ENCODE measurements at places on chromosomes 7 and 10.

DNA sequence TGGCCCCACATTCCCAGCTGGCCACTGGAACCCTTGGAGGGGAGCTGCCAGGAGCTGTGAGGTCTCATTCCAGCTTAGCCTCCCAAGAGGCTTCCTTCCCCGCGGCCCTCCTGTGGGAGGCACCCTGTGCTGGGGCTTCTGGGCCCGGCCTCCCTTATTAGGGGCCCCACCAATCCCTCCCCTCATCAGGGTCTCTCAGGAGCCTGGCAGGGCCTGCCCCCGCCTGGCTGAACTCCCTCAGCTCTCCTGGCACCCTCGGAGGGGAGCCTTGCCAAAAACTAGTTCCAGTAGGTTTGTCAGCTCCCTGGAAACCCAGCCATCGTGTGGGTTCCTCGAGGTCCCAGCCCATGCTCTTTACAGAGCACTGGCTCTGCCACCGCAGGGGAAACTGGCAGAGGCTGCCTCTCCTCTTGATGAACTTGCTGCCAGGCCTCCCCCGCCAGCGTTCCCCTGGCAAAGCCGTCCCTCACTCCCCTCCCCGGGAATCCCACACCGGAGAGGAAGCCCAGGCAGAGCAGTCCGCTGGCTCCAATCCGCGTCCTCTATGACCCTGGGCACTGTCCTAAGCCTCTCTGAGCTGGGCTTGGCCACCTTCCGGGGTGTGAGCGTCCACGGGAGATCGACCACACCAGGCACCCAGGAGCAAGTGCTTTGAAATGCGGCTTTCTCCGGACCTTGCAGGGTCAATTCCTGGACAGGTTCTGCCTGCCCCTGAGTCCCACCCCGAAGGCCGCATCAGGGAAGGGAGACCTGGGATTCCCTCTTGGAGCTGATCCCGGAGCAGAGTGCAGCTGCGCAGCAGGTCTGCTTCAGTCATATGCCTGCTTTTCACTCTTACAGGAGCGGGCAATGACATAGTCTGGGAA is 139.8 kb downstream of the ARHGAP22 start:
- peaks cover 76% of the 10 kb centered on the region for H3K4me1 ChIP-seq
- peaks cover 22% of the 10 kb centered on the region for H3K36me3 ChIP-seq
- H3K4me3 ChIP-seq, result no peak overlapping the region
- H3K27me3 ChIP-seq, result no peaks in the 10 kb centered on the region
- no peak for DNase-seq

DNA sequence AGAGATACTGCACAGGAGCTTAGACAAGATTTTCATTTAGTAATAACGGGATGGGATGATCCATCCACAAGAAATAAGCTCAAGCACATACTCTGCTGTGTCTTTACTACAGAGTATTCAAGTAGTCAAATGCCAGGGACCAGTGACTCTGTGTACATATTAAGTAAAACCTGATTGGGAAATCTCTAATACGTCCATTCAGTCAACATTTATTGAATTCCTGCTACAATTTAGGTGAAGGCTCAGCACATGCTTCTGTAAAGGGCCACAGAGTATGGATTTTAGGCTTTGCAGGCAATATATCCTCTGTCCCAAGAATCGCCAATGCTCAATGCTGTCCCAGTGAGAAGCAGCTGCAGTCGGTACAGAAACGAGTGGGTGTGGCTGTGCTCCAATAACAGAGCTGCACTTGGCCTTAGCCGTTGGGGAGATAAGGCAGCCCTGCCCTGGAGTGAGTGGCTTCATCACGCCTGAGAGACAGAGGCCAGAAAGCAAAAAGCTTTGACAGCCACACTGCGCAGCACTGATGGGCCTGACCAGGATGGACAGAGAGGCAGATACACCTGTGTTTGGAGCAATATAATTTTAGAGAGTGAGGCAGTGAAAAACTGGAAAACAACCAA is 186.8 kb downstream of the PARD3 start:
- no peak overlapping the region for H3K27ac ChIP-seq
- DNase-seq, result peak; percentile 37
- peaks cover 4% of the 10 kb centered on the region for H3K4me1 ChIP-seq
- H3K27me3 ChIP-seq, result no peaks in the 10 kb centered on the region
- H3K36me3 ChIP-seq, result no peaks in the 10 kb centered on the region

- no peaks in the 10 kb centered on the region for H3K27me3 ChIP-seq
- no peaks in the 10 kb centered on the region for H3K4me1 ChIP-seq
- no peaks in the 10 kb centered on the region for H3K36me3 ChIP-seq
- H3K27ac ChIP-seq, result no peak overlapping the region
- no peak overlapping the region for H3K4me3 ChIP-seq
Observed at GRCh38 chr10:59470570-59470969, 108.2 kb upstream of the FAM13C start.

- H3K4me3 ChIP-seq, result no peak overlapping the region
- DNase-seq, result no peak
- no peaks in the 10 kb centered on the region for H3K36me3 ChIP-seq
- H3K27ac ChIP-seq, result no peak overlapping the region
- H3K4me1 ChIP-seq, result no peaks in the 10 kb centered on the region
Observed at GRCh38 chr10:63558132-63558784, 37.1 kb downstream of the REEP3 start.

Data from K562 (cell line).